ENCODE measurements at places on chromosomes 4 and X. TPM values are rescaled to one million over a fixed set of nuclear protein-coding genes. Genes with fewer than 3 reads are reported as not detected.

SORCS2 gene
- total RNA-seq, result 1.3 TPM

MAGED4 gene
- 10.2 TPM for total RNA-seq

SPANXA2 gene
- not detected for total RNA-seq

PWWP3B gene
- 2.2 TPM for total RNA-seq

NUDT10 gene
- total RNA-seq, result 2.4 TPM

GAGE12E gene
- total RNA-seq, result not detected

DNA sequence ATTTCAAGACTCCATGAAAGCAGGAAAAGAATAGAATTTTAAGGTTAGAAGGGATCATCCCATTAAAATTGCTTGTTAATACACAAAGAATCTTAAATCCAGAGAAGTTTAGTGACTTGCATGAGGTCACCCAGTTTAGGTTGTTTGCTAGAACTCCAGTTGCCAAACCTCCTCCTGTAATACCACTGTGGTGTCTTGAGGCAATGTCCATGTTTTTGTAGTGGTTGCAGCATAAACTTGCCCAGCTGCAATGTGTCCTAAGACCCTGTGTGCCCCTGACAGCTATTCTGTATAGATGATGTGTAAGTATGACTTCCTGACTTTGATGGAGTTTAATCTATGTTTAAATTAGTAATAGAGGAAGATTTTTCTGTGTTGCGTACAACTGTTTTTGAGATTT, 6.3 kb downstream of the SFRP2 start:
- no peak for DNase-seq

- DNase-seq, result peak; percentile 94
Measured at GRCh38 chr4:56530269-56531148, 24.9 kb downstream of the ARL9 start.

- DNase-seq, result no peak
Measured at GRCh38 chr4:41390661-41391060, 133.9 kb downstream of the UCHL1 start.

DNA sequence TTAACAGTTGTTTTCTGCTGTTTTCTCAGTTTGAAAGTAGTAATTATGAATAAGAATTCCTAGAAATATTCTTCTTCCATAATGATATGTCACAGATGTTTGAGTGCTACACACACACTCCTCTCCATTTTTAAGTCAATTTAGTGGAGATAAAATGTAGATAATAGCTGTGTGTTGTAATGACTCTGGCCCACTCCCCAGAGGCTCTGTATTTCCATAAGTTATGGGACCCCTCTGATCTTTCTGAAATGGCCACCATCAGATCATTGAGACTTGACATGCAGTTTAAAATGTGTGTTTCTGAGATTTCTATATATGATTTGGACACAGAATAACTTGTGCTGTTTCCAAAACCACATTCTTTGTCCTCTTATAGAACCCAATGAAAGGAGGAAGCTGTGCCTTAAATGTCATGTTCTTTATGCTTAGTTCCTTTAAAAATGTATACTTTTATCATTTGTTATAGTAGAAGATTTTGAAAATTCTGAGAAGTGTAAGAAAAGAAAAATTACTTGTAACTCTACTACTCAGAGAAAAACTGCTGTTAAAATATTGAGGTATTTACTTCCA, 46.4 kb downstream of the GAB1 start:
- no peak for DNase-seq

DNA sequence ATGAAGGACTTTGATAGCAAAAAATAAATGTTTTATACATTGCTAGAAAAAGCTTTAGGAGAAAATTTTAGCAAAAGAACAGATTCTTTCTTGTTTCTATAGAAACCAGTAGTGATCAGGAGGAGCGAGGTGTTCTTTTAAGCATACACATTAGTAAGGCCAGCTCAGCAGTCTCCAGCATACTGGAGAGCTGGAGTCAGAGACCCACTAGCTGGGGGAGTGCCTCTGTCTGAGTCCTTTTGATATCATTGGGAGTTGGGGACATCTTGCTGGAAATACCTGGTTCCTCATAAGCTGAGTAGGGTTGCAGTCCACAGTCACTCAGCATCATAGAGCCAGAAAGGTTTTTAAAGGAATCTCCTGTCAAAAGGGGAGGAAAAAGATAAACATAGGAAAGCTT, 67.4 kb downstream of the AFF2 start:
- no peak for DNase-seq

DNA sequence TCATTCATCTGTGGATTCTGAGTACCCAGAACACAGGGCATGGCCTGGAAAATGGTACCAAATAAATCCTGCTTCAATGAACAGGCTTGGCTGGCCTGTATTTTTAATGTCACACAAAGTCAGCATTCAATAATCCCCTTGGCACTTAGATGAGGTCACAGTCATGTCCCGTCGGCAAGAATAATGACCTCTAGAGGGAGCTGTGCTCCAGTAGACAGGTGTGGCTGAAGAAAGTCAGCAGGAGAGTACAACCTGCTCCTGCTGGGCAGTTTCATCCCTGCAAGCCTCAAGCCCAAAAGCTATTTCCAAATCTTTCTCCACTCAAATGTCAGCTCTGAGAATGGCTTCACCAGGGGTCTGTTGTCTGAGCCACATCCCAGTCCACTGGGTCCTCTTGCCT, 404.0 kb upstream of the F9 start:
- DNase-seq, result peak; percentile 32

- DNase-seq, result no peak
Measured at GRCh38 chr4:184575306-184575705, 73.9 kb downstream of the CASP3 start.

DNA sequence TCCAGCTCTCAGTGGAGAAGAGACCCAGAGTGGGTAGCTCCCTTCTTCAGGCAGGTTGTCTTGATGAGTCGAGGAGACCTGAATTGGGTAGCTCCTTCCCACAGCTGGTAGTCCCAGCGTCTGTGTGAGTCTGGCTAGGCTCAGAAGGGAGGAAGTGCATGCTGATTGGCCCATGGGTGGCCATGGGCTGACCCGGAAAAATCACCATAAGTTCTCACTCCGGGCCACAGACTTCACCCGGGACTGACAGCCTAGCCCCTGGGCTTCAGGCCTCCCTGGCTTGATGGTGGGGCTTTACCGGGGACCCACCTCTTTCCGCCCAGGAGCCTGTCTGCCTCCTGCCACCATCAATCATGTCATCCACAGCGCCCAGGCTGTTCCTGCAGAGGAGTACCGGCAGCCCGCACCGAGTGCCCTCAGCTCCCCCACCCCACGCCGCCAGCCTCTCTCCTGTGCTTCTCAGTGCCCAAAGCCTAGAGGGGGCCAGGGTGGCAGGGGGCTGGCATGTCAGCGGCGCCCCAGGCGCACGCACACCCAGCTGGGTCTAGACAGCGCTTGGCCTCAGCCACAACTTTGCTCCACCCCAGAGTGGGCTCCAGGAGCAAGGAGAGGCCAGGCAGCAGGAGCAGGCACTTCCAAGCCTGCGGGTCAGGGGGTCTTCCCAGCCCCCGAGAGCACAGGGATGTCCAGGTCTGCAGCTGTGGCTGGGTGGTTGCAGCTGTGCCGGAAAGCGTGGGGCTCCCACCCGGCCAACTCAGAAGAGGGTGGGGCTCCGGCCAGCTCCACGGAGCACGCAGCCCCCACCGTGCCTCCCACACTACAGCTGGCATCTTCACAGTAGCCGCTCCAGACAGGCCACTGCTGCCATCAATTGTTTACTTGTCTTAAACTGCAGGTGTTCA, 16.1 kb upstream of the SAT1 start:
- no peak for DNase-seq

GRCh38 chr4:87322754-87323153, at the start of gene HSD17B13:
HSD17B13 (minus strand) TSS chr4:87322882; CDS start chr4:87322841, 41 bp downstream.
- no peak for DNase-seq

DNA sequence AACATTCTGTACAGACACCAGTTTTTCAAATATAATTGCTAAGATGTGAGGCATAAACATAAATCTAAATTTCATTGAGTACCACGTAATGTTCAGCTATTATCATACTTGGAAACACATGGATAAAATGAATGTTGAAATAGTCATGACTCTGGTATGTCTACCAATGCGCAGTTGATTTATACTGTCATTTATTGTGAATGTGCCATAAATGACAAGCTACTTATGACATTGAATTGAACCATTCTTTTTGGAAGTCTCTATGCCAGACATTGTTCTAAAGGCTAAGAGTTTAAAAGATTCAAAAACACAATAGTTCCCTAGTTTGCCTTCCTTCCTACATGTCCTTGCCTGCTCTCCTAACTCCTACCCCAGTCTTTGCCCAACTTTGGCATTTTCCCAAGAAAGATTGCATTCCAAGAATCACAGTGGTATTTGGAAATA, 96.6 kb upstream of the DMD start:
- DNase-seq, result no peak

GRCh38 chrX:13890806-13891205, 73.9 kb upstream of the GPM6B start:
- DNase-seq, result no peak

GRCh38 chr4:114783215-114783595, 184.6 kb downstream of the UGT8 start:
- DNase-seq, result no peak

GRCh38 chr4:110704748-110705439, 82.0 kb upstream of the PITX2 start:
- no peak for DNase-seq

DNA sequence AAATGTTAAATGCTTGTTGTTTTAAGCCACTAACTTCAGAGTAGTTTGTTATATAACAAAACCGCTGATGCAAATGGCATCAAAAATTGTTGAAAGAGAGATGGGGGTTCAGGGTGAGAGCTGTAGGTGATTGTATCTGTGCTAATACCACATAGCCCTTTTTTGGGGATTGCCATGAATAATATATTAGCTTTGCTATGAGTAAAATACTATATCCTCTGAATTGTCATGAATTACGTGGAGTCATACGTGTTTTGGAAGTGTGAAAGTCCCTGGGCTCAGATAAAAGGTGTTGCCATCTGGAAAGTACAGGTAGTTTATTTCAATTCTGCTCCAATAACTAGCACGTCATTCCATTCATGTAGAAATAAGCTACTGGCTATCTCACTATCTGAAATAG, 30.6 kb downstream of the DYNLT3 start:
- DNase-seq, result no peak

- DNase-seq, result no peak
Measured at GRCh38 chr4:8274765-8275547, 5.4 kb downstream of the HTRA3 start.

DNA sequence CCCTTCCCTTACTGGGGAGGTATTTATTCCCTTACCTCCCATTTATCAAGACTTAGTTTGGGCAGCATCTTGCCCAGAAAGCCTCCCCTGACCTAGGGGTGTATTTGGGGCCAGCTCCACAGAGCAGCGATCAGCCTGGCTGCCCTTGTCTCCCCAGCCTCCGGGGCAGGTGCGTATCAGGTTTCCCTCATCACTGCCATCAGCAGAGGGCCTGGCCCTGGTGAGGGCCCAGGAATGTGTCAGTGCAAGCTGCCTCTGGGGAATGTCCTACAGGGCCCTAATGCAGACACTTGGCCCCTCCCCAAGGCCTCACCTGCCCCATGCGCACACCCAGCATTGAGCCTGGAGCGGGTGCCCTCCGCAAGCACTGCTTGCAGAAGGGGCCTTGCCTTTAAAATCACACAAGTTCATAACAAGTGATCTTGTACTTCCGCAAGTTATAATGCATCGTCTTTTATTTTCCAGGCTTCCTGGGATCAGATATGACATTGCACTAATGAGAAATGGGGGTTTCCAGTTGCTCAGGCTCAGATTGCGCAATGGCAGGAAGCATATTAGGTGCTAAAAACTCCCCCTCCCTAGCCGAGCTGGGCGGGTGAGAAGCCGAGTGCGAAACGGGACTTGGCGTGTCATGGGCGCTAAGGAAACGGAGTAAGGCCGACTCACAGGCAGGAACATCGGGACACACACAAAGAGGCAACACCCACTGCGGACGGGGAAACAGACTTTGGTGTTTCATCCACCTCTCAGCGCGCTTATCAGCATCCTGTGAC, 25.4 kb upstream of the AFAP1 start:
- no peak for DNase-seq

- DNase-seq, result no peak
Measured at GRCh38 chrX:153651540-153652079, 4.6 kb downstream of the DUSP9 start.

GRCh38 chr4:16155528-16156169, 70.6 kb downstream of the TAPT1 start:
- no peak for DNase-seq

GRCh38 chr4:53005808-53006207, 143.7 kb downstream of the RASL11B start:
- no peak for DNase-seq

DNA sequence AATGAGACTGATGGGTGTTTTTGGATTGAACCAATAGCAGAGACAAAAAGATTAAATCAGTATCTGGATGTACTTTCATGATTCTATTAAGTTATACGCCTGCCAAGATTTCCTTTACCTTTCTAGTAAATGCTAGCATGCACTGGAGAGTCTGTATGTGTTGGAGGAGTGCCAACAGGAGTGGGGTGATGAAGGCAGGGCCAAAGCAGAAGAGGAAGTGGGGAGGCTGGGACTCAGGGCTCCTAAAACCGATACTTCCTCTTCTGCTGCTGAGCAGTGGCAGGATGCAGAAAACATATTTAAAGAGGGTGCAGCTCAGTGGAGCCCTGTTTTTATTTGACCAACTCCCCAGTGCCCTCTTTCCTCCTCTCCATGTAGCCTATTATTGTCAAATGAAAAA, 5.6 kb downstream of the CYSLTR1 start:
- DNase-seq, result no peak

DNA sequence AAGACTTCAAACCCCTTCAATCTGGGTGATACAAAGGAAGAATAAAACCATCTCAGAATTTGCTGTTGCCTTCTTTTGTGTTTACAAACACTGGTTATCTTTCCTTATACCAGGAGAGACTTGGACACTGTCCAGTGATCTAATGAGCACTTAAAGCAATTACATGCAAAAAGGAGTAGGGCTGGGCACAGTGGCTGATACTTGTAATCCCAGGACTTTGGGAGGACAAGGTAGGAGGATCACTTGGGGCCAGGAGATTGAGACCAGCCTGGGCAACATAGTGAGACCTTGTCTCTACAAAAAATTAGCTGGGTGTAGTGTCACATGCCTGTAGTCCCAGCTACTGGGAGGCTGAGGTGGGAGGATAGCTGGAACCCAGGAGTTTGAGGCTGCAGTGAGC, 95.7 kb upstream of the DRD5 start:
- DNase-seq, result no peak

GRCh38 chrX:108306086-108306485, 132.1 kb downstream of the COL4A6 start:
- no peak for DNase-seq

DNA sequence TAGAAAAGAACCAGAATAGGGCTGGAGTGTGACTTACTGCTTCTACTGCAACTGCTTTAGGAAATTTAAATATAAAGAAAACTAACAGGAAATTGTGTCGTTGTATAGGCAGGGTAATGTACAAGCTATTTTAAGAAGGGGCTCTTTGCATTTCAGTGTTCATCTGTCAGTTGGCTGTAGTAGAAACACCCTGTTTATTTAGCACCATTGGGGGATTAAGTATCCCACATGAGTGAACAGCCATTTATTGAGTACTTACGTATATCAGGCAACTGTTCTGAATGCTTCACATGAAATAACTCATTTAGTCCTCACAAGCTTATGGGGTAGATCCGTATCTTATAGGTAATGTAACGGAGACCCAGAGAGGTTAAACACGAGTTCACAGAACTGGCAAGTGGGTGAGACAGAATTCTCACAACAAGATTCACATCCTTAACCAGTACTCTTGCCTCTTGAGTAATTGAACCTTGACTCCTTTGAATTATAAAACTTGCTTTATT, 23.9 kb downstream of the STIM2 start:
- no peak for DNase-seq

All from liver (tissue), 10 donors.